NK-92 treated with Interleukin-12 subunit alpha and Interleukin-12 subunit beta, amount 100 ng/mL, for 24 hours (cell line): ENCODE measurements at places on chromosomes 16 and 17.

GRCh38 chr17:17874478-17874877 is 37.7 kb upstream of the SREBF1 start:
- no peak for DNase-seq

GRCh38 chr17:81456798-81457197 is 55.8 kb downstream of the ACTG1 start:
- no peak for DNase-seq

DNA sequence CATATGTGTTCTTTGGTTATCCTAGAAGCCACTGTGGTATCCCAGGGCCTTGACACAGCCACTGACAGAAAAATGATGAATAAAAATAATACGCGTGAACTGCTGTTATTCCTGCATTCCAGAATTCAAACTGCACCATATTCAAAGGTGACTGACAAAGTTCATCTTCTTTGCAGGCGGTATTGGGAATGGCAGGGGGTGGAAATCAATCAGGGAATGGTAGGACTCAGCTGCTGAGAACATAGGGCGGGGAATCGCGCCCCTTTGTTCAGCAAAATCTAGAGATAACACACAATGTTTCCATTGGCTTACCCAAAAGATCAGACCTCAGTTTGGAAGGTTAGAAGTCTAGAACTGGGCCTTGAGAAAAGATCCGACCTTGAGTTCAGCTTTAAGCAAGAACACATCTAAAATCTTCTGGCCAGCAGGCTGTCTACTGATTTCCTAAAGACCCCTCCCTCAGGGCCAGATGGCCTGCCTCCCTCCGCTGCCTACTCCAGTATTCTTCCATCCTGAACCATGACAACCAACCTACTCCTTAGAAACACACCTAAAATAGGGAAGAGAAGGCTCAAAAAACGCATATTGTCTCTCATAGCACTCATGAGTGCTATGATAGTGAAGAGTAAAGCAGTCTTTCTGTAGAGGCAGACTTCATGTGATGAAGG is 34.1 kb downstream of the CDK5R1 start:
- DNase-seq = no peak

DNA sequence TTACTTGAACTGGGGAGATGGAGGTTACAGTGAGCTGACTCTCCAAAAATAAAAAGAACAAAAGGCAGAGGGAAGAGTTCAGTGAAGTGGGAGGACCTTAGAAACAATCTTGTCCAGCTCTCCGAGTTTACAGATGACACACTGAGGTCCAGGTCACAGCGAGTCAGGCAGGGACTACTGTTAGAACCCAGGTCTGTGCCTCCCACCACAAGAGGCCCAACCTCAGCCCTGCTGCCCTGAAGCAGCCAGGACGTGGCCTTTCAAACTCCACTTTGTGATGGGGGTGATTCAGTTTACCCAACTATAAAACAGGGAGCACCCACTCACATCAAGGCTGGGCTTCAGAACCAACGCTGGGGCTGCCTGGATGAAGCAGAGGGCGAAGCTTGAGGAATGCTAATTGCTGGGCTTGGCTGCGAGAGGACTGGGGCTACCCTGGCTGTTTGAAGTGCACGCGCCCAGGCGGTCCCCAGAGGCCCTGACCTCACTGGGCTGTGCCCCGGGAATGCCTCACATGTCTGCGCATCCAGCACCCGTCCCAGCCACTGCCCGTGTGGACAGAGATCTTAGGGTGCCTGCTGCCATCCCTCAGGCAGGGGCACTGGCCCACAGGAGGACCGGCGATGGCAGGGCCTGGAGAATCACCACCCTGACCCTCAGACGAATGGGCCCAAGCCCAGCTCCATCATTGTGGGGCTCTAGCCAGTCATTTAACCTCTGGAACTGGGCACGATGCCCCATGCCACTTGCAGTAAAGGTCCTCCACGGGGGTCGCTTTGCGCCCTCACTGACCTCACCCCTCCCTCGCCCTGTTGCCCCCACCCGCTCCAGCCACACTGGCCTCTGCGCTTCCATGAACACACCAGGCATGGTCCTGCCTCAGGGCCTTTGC is 11.4 kb downstream of the SLC5A10 start:
- DNase-seq = no peak

DNA sequence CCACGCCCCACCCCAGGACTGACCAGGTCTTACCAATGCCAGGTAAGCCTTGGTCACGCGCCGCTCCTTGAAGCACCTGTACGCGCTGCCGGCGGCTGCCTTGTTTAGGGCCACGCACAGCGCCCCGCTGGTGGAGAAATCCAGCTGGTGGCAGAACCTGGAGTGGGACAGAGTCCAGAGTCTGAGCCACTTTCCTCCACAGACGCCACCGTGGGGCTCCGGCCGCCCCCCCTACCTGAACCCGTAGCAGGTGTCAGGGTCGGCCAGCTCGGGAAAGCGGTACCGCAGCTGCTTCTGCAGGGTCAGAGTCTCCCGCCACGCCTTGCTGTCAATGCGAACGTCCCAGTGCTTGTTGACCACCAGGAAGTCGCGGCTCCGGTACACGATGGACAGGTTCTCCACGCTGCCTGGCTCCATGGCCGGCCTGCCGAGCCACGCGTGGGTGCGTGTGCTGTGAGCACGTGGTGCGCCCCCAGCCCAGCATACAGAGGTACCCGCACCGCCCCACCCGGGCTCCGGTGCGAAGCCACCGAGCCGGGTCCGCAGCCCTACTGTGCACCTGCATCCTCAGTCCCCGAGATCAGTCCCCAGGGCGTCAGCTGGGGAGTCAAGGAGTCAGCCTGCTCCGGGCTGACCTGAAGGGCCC is 737 bp downstream of the RPUSD1 start:
- DNase-seq = no peak

DNA sequence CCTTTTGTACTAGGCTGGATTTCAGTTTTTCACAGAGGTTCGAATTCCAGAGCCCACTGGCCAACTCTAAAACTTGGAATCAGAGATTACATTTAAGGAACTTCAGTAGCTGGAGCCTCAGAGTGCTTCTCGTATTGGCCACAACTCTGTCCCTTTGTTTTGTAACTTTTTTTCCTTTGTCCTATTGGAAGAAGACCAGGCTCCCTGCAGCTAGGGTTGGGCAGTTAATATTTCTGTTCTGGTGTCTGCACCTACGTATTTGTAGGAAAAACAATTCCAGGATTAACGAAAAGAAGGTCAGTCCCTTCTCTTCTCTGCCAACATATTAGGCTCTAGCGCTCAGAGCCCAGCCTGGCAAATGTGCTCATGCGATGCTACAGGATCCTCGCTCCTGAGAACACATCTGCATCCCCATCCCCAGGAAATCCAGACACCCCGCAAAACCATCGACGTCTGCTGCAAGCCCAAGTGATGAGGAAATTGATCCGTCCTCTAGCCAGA is 1.9 kb downstream of the CDH11 start:
- no peak for DNase-seq

DNA sequence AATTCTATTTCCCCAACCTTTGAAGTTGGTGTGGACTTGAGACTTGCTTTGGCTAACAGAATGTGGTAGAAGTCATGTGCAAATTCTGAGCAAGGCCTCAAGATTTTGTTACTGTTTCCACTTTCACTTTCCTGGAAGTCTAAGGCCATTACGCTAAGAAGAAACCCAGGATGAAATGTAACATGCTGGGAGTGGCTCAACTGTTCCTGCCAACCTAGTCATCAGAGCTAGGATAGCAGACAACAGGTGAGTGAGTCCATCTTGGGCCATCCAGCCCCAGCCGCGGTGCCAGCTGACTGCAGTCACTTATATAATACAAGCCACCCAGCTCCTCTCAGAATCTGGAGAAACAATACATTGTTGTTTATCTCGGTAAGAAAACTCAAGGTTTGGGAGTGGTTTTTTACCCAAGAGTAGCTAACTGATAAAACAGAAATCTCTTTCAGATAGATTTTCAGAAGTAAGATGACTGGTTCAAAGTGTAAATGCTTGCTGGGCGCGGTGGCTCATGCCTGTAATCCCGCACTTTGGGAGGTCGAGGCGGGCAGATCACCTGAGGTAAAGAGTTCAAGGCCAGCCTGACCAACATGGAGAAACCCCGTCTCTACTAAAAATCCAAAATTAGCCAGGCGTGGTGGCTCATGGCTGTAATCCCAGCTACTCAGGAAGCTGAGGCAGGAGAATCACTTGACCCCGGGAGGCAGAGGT is 10.7 kb upstream of the STX4 start:
- no peak for DNase-seq

- no peak for DNase-seq
These were observed 218.5 kb upstream of the CIBAR2 start for GRCh38 chr16:85330694-85331188.

DNA sequence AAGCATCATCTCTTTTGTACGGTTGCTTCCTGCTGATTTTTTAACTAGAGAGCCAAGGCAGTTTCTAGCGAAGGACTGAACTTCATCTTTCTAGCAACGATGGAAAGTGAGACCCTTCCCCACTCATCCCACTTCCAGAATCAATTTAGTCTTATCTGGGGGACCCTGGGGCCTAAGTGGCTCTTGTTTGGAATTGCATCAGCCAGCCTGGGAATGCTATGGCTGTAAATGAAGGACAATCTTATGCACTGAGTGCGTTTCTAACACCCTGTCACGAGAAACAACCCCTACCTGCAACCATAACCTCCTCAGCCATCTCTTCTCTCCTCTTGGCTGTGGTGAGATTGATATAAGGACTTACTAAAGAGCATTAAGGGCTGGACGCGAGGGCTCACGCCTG is 64.8 kb downstream of the ERCC4 start:
- DNase-seq = no peak

DNA sequence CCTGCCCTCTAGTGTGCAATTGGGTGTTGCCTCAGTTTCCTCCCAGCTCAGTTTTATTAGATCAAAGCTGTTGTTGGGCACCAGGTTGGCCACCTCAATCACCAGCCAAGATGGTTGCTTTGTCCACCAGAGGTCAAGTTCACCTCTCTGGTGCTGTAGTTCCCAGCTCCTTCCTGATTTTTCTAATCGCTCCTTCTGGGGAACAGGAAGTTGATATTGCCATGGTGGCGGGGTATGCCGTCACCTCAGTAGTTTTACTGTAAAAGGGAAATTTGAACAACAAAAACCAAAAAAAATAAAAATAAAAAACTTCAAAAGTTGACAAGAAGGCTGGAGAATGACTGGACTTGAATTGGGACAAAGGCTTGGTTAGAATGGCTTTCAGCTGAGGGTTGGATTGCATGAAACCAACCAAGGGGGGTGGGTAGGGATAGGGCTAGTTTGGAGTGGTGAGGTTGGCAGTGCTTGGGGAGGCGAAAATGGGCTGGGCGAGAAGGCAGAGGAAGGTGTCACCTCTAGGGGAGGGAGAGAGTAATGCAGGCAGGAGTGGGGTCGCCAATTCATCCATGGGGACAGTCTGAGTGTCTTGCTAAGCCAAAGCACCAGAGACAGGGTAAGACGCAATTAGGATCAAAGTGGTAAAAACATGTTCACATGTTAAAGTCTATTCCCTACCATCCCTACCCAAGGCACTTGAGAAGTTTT is 6.2 kb downstream of the EFNB3 start:
- no peak for DNase-seq

DNA sequence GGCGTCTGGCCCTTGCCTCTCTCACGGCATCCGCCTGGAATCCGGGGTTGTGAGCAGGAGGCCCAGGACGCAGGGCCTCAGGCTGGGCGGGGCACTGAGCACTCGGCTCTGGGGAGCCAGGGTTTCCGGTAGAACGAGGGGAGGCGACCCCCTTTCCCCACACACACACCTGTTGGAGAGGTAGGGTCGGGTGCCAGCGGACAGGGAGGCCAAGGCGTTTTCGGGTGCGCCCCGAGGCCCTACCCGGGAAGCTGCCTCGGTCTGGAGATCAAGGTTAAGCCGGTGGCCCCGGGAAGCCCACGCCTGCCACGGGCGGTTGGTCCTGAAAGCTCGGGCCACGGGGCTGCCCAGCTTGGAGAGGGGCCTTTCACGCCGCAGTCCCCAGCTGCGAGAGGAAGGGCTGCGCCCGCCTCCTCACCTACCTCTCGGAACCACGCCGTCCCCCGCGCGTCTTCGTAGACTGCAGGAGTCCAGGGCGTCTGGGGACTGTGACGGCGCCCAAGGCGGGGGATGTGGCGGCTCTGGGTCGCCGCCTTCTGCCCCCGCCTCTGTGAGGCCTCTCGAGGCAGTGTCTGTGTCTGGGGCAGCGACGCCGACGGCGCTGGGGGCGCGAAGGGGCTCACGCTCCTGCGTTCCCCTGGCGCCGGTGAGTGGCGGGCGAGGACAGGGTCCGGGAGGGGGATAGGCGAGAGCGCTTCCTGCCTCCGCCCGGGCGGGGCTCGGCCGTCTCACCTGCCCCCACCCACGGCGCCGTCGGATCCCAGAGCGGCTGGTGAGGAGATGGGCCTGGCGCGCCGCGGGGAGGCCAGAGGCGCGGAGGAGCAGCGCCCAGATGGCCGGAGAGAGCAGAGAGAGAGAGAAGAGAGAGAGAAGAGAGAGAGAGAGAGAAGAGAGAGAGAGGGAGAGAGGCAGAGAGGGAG is 20.3 kb upstream of the HOXB9 start:
- DNase-seq = no peak

DNA sequence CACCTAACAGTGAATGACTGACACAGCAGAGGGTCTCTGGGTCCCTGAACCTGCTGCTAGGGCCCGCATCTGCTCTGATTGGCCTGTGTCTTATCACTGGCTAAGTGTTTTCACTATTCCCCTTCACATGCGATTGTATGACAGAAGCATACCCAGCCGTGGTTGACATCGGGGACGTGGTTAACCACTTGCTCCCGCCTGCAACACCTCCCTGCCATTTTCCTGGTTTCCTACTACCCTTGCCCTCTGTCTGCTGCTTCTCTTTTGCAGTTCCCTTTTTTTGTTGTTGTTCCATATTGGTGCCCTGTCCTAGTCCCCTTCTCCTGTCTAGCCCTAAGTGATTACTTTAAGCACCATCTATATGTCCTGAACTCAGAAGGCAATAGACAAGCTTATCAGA is 177.0 kb downstream of the RGS9 start:
- DNase-seq = no peak
